Thoracic aorta (tissue), 2 donors: ENCODE measurements at places on chromosomes 12 and 14. TPM values are rescaled to one million over a fixed set of nuclear protein-coding genes. Genes with fewer than 3 reads are reported as not detected.

ASB8 gene
- total RNA-seq: 45.3 TPM

DNAI7 gene
- total RNA-seq: not detected

KCNK10 gene
- not detected for total RNA-seq

PRH1 gene
- total RNA-seq: 30.5 TPM

SLC6A12 gene
- total RNA-seq: 1.8 TPM

DCN gene
- 1,972 TPM for total RNA-seq

MDGA2 gene
- total RNA-seq: not detected

MAP1LC3B2 gene
- not detected for total RNA-seq

TMTC2 gene
- total RNA-seq: 2.8 TPM

OR6C68 gene
- not detected for total RNA-seq

ARHGEF40 gene
- 61.7 TPM for total RNA-seq

ERH gene
- 55.9 TPM for total RNA-seq

ABCD2 gene
- 0.71 TPM for total RNA-seq

IQSEC3 gene
- 1.3 TPM for total RNA-seq

KRT83 gene
- total RNA-seq: not detected

INSM2 gene
- not detected for total RNA-seq

MYBPC1 gene
- 0.49 TPM for total RNA-seq

OTOGL gene
- 0.14 TPM for total RNA-seq
